SK-N-SH treated with all-trans-retinoic acid at 6 μM for 48 hours (cell line): ENCODE measurements at places on chromosomes 3 and 15.

GRCh38 chr3:155981669-155982068 is 111.2 kb downstream of the GMPS start:
- ATAC-seq = no peak

GRCh38 chr3:194091141-194091540 is 44.8 kb upstream of the HES1 start:
- peak; percentile 32 for ATAC-seq

DNA sequence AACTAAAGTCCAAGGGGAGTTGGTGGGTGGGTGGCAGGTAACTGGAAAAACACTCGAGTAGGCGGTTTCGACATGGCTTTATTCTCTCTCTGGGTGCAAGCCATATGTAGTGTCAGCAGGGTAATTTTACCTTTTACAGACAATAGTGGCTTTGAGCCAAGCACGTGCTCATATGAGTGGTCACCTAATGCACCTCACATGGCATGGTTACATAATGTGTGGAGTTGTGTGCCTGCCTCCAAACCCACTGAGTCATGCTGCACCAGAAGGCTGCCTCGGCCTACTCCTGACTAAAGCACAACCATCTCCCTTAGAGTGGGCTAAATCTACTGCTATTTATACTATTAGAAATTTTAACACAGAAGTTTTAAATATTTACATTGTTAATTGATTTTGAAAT is 16.5 kb downstream of the CCRL2 start:
- ATAC-seq = no peak

- no peak for ATAC-seq
These were observed 966 bp upstream of the C3orf80 start for GRCh38 chr3:160224256-160224655.

GRCh38 chr3:154214306-154214705 is 93.1 kb downstream of the ARHGEF26 start:
- peak; percentile 87 for ATAC-seq

DNA sequence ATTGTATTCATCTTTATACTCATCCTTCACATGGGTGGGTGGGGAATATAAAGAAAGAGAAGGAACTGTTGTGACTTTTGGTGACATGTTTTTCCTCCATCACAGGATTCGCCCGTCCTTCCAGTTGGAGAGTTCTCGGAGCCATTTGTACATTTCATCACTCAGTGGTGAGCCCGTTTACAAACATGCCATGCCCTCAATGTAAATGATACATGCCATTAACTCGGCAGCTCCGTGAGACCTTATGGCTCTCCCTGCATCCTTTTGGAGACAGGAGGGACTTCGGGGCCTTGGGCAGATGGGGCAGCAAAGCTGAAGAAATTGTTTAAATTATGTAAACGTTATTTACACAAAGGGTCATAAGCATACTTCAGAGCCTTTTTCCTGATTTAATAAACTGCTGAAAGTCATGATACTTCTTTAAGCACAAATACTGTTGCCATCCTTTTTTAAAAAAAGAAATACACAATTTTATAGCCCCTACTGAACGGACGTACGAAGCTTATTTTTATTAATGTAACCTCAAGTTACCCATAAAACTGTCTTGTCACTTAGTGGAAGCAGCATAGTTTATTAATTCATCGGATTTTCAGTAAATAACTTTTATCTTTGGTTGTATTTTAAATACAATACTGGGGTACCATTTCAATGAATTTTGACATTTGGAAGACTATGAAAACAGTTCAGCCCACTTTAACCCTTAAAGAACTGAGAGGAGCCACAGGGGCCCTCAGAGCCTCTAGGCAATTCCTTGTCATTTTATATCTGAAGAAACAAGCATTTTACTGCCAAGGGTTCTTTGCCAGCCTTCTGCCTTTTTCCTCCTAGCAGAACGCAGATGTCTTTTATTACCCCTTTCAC is 55.6 kb upstream of the SKOR1 start:
- ATAC-seq = no peak

DNA sequence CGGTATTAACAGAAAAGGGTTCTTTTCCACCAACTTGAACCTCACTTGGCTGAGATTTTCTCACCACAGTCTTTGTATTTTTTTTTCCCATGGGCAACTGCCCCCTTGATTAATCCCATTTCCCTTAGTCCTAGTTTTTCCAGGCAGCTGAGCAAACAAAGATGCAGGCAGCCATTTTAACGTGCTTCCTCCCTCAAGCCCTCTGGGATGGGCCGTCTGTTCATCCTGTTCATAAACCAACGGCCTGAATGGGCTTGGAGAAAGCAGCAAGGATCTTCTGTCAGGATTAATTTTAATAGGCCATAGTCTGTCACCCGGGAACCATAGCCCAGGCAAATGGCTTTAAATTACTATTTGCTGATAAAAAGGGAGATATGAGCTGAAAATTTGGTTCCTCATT is 10.4 kb upstream of the POLR2M start:
- no peak for ATAC-seq

DNA sequence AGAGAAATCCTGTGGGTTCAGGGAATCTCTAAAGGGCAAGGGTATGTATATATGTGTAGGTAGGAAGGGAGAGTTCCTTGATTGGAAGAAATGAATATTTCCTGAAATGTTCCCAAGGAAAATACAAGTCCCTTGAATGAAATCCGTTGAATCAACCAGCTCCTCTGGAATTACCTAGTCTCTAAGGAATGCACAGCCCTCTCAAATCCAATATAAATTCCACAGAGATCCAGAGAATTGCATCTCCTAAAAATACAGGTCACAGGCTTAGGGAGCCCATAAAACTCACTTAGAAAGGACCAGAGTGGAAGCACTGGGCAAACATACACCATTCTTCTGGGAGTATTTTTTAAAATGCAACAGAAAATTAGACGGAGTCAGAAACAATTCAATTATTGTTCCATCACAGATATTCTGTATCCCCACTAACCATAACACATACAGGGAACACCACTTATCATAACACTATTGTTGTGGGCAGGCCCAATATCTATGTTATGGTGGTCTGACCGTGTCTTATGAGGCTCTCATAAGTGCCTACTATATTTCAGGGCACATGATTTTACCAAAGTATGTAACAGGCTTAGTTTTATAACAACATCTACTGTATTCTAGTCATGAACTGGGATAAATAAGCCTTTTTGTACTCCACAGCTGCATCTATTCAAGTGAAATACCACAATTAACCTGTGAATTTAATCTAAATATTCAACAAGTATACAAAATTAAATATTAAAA is 43.7 kb downstream of the IGSF11 start:
- no peak for ATAC-seq

GRCh38 chr3:76463501-76463900 is 576.4 kb upstream of the ROBO2 start:
- no peak for ATAC-seq

DNA sequence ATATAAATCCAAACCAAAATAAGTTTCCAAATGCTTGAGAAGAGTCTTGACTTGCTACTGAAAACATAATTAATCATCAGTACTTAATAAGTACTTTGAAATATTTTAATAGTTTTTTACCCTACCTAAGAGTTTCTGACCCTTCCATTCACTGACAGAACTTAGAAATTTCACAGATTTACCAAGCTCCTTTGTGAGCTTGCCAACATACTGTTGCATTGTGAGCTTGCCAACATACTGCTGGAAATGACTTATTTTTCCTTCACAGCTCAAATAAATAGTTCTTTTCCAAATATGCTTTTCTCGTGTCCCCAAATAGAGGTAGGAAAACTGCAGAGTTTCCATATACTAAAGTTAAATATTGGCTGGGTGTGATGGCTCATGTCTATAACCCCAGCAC is 9.6 kb upstream of the AADAC start:
- ATAC-seq = no peak

DNA sequence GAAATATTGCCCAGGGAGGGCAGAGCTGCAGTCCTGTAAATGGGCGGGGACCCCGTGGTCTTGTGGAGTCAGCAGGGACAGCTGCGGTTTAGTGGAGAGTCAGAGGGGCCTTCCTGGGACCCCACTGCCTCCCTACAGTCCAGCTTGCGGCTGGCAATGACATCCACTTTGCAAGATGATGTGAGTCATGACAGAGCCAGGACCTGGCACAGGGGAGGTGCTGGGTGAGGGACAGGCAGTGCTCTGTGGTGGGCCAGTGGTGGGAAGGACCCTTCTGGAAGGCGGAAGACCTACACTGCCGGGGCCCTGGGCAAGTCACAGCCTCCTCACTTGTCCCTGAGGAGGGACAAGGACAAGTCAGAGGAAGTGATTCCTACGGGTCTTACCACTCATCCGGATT is 17.8 kb downstream of the APBA2 start:
- no peak for ATAC-seq

DNA sequence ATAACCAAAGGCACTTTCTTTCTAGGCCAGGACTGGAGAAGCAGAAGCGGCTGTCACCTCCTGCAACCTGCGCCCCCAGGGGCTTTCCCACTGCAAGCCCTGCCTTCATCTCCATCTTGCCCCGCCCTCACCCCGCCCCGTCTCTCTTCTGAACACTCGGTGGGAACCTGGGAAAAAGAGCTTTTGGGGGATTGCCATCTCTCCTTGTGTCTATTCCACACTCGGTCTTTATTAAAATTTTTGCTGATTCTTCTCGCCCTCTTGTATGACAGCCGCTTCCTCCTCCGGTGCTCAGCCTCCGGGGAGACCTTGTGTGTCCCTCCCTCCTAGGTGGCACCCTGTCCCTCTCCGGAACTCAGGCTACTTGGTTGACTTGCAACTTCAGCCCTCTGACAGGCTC is 41.9 kb upstream of the SPESP1 start:
- no peak for ATAC-seq

- no peak for ATAC-seq
These were observed 1.6 kb downstream of the SKOR1 start for GRCh38 chr15:67826717-67827561.

DNA sequence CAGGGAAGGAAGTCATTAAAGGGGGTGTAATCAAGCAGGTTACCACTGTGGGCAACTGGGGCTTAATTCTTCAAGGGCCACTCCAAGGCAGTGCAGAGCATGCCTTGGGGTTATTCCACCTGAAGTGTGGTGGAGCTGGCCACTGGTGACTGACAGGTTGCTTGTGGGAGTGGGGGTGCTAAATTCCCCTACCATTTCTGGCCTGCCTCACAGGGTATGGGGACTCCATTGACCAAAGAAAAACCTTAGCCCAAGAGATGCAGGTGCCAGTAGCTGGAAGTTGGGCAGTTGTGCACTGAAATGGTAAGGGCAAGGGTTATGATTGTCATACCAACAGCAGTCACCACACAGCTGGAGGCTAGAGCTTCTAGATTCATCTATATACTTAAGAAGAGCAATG is 93.4 kb downstream of the ZNF621 start:
- ATAC-seq = no peak

- peak; percentile 14; the same call in 1 of the 3 replicates for ATAC-seq
These were observed 2.9 kb upstream of the C15orf39 start for GRCh38 chr15:75198560-75199356.

GRCh38 chr3:152048831-152049230 is 175.4 kb downstream of the SUCNR1 start:
- ATAC-seq = no peak

- ATAC-seq = no peak
These were observed 104.8 kb downstream of the COL6A6 start for GRCh38 chr3:130621824-130622223.

- ATAC-seq = no peak
These were observed 29.2 kb downstream of the NSUN3 start for GRCh38 chr3:94092086-94092485.

- no peak for ATAC-seq
These were observed 17.5 kb downstream of the C2CD4B start for GRCh38 chr15:62147551-62147950.

DNA sequence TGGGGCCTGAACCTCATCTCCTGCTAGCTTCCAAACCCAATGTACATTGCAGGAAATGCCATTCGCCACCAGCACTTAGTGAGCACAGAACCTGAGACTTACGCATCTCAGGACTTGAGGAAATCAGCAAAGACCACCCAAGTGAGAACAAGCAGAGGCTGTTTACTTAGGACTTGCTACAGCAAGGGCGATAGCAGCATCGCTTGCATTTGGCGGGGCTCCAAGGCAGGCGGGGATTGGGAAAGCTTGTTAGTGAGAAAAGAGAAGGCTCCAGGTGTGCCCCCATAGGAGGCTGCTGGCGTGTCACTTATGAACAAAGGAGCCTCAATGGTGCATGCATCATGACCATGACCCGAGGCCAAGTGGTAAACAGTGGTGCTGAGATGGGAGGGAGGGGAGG is 19.7 kb downstream of the SLC6A20 start:
- no peak for ATAC-seq

DNA sequence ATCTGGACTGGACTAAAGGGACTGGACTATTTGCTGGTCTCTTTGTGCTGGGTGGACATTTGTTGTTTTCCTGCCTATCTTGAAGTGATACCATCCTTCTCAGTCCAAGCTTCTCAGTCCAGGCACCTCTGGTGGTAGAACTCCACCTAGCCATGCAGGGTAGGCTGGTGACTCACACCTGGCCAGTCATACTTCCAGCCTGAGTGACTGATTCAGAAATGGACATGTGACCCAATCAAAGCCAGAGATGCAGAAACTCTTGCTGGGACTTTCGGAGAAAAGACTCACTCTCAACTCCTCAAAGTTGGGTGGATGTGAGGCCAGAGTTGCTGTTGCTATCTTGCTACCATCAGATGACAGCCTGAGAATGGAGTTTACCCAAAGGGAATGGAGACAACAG is 5.6 kb upstream of the ASB14 start:
- peak; percentile 63 for ATAC-seq

DNA sequence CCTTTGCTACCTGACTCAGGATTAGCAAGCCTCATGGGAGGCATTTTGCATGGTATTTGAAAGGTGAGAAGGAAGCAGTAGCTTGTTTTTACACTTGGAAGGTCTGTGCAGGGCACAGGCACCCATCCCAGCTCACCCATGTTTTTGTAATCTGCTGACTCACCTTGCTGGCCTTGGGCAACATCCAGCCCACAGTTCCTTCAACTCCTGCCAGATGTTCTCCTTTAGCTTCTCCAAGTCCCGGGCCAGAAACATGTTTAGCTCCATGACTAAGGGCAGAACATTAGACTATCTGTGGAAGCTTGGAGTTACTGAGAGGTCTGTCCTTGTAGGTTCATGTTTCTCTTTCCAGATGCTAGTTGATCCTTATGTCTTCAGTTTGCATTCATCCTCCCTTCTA is 12.4 kb upstream of the ZNF770 start:
- ATAC-seq = no peak

DNA sequence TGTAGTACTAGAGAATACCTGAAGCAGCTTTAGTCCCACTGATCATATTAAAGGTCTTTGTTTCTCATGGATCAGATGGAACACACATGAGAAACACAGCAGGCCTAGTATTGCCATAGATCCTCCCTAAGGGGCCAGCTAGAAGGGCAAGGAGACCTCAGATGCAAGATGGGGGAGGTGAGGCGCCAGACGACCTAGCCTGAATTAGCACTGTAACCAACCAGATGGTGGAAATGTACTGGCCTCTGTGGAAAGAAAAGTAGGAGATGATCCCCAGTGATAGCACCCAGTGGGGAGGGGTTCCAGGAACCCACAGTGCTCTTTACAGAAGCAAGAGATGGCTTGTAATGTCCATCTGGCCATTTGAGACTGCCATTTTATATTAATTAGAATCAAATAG is 138.2 kb upstream of the ZNF385D start:
- no peak for ATAC-seq
